ENCODE measurements at places on chromosomes 4 and X.

DNA sequence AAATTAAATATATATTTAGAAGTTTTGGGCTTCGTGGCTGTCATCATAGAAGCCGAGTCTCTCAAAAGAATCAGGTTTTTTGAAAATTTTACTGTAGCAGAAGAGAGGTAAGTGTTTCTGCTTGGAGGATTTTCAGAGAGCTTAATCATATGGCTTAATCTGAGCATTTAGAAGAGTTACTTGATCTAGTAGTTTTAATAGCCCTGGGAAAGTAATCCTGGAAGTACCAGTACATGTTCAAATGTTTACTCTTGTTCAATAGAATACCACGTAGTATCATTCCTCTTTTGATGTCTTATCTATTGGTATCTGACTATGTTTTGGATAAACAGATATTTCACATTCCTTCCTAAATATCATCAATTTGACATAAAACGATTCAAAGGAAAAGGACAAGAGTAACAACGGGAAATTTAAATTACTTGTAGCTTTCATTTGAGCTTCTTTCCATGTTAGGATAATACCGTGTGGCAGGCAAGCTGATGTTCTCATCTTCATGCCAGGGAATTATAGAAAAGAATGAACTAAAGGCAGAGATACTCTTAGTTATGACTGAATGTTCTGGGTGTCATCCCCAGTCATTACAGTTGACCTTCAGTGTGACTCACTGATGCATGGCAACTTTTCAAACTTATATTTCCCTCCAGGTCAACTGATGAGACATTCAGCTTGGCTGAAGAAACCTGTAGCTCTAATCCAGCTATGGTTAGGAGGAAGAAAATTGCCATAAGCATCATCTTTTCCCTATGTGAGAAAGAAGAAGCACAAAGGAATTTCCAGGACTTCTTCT, 89.8 kb downstream of the FNIP2 start:
- no peak for DNase-seq

- DNase-seq = no peak
These were observed 260.2 kb downstream of the IL1RAPL1 start for GRCh38 chrX:28847423-28847822.

- DNase-seq = no peak
These were observed 13.2 kb upstream of the CTSO start for GRCh38 chr4:155966731-155967395.

DNA sequence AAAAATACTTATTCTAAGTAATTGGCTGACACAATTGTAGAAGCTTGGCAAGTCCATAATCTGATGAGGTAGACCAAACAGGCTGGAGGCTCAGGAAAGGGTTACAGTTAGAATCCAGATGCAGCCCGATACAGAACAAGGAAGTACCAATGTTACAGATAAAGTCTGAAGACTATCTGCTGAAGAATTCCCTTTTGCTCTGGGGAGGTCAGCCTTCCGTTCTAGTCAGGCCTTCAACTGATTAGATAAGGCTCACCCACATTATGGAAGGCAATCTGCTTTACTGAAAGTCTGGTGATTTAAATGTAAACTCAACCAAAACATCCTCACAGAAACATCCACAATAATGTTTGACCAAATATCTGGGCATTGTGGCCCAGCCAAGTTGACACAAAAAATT, 7.4 kb upstream of the DYNLT3 start:
- DNase-seq = no peak

GRCh38 chr4:113919611-113920010, 59.8 kb downstream of the ARSJ start:
- no peak for DNase-seq

GRCh38 chrX:9335251-9335650, 129.6 kb upstream of the TBL1X start:
- DNase-seq = no peak

DNA sequence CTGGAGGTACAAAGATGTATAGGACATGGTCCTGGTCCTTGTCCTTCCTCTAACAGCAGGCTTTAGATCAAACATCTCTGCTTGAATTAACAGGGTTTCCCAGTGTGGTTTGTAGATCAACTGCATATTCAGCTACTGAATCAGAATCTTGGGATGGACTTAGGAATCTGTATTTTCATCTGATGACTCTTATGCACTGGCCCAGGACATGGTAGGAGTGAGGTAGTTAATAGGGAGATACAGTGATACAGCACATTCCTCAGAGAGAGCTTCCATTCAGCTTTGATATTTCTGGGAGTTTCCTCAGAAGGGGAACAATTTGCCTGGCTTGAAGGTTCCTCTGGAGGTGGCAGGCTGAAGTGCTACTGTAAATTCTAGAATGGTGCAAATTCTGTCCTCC, 203.1 kb downstream of the LARP7 start:
- no peak for DNase-seq

DNA sequence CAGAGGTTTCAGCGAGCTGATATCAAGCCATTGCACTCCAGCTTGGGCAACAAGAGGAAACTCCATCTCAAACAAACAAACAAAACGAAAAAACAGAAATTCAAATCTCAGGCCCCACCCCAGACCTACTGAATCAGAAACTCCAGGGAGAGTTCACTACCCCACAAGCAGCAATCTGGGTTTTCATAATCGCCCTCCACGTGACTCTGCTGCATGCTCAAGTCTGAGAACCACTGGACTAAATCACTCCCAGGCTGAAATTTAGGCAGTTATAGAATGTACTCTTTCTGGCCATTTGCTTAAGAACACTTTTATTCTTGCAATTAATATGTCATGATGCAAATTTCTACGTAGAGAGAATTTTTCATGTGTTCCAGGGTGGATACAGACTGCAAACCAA, 287.3 kb downstream of the USP46 start:
- no peak for DNase-seq

- no peak for DNase-seq
These were observed 157.2 kb downstream of the ATP10D start for GRCh38 chr4:47642191-47642830.

- DNase-seq = no peak
These were observed 89.2 kb downstream of the PJA1 start for GRCh38 chrX:69076088-69076487.

GRCh38 chr4:75698162-75698962, 25.2 kb upstream of the G3BP2 start:
- peak; percentile 75 for DNase-seq

GRCh38 chr4:124454772-124455270, 257.7 kb downstream of the ANKRD50 start:
- DNase-seq = no peak

DNA sequence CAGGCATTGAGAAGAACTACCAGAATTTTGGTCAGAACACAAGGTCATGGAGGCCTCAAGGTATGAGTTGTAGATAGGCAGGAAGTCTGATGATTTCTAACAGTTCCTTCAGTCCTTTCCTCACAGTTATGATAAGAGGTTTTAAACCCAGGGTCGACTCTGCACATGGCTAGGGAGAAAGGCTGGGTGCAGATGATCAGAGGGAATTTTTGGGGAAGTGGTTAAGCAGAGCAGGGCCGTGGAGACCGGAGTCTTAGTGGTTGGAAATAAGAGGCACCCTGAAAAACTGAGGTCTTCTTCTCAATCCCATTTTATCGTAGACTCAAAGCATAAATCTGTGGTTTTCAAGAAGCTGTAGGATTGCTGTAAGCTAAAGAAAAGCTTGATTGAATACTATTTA, 118.5 kb upstream of the ANK2 start:
- no peak for DNase-seq

DNA sequence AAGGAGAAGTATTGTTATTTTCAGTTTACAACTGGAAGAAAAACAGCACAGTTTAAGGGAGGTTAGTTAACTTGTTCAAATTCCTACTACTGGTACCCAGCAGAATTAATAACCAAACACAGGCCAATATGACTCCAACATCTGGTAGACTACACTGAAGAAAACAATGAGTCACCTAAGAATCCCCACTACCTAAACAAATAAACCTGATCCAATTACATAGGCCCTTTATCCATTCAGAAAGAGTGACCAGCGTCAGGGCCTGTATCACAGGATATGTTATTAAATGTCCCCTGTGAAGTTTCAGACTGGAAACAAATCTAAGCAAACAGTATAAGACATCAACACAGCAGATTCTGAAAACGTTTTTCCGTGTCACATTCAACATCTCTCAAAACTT, 492.5 kb upstream of the INTU start:
- no peak for DNase-seq

- no peak for DNase-seq
These were observed 27.8 kb upstream of the SORBS2 start for GRCh38 chr4:185839770-185840169.

DNA sequence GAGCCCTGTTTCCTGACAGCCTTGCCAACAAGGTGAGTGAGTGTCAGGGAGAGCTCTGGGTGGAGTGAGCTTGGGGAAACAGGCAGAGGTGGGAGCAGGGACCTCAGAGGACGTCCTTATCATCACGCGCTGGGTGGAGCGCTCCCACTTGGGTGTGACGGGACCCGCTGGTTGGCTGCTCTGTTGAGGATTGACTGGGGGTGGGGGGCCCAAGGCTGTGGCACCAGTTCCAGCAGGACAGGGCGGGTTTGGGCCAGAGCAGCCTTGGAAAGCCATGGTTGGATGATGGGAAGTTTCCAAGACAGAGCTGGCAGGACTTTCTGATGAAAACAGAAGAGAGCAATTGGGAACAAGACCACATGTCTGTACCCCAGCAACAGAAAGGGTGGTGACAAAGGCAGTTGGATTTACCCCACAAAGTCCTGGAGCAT, 3.0 kb upstream of the PCGF3 start:
- DNase-seq = no peak

DNA sequence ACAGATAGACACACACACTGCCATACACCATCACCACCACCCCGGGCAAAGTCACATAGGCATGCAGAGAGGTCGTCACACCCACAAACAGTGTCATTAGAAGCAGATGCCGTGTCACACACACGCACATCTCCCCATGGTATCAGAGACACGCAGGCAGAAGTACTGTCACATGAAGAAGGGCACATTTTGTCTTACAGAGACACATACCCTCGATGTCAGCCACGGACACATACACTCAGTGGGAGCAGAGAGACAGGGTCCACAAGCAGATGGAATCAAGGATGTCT, 3.3 kb downstream of the NALF2 start:
- DNase-seq = no peak

- no peak for DNase-seq
These were observed 79.2 kb upstream of the HS3ST1 start for GRCh38 chr4:11507920-11508319.

GRCh38 chrX:17692709-17693346, 44.5 kb upstream of the SCML1 start:
- no peak for DNase-seq

DNA sequence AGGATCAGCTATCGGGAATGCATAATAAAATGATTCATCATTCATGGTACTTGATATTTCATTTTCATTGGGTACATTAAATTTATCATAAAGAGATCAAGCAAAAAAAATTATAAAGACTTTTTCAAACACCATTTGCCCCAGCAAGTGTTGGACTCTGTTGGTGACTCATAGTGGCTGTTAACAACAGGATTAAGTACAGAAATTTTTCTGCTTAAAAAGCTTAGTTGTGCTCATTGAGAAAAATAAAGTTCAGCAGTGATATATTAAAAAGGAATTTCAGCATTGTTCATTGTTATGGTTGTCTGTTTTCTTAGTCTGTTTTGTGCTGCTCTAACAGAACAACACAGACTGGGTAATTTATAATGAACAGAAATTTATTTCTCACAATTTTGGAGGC, 86.2 kb upstream of the PCDH10 start:
- DNase-seq = no peak

- no peak for DNase-seq
These were observed 15.7 kb downstream of the ZXDB start for GRCh38 chrX:57607295-57608187.

- no peak for DNase-seq
These were observed 2.5 kb downstream of the SLC25A4 start for GRCh38 chr4:185145572-185145971.

DNA sequence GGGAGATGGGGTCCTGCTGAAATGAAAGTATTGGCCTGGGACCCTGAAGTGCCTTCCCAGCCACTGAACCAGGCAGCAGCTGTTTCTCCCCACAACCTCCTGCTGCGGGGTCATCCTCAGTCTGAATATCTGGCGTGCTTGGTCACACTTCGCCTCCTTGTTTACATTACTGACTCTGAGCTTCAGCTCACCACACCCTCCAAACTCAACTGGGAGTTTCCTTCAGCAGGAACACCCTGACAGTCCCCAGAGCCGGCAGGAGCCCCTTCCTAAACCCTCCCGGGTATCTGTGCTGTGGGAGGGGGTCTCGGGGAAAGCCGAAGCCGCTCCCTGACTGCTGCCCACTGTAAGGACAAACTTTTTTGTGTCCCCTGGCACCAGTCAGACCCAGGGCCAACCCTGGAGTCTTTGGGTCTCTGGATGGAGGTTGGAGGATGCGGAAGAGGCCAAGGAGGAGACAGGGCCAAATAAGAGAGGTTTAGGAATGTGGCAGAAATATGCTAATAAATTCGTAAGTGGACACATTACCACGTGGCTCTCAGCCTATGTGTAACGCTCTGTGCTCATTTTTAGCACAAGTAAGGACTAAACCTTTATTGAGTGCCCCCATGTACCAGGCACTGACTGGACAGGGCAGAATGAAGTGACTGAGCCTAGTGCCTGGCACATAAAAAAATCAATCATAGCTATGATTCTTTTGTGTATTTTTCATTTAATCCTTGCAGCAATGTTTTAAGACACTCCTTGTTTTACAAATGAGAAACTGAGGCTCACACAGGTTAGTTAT, 20.7 kb downstream of the FHDC1 start:
- DNase-seq = no peak

DNA sequence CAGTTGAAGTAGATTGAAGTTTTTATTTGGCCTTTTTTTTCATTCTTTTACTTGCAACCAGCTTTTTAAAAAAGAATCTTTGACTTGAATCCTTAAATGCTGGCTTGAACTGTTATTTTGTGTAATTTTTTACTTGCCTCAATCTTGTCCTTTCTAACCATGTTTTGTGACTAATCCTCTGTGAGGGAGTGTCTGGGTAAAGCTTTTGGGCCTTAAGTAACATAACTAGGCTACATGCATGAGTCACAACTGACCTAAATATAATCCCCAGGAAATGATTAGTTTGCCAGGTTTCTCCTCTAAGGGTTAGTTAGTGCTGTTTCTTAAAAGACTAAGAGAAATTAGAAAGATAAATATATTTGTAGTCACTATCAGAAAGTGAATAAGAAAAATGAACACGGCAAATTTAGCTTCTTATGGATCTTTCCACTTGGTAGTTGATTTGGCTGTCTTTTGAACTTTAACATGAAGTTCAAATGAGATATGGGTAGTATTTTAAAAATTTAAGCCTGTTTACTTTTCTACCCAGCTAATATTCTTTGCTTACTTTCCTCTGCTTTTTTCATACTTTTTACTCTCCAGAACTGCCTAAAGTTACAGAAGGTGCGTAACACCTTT, 13.0 kb downstream of the EXOC1 start:
- DNase-seq = peak; percentile 59
